Mesothelial cell of epicardium (in vitro differentiated cells): ENCODE measurements at places on chromosomes 1 and 21.

GRCh38 chr21:14913638-14914037, 151.2 kb downstream of the NRIP1 start:
- no peaks in the 10 kb centered on the region for H3K27me3 ChIP-seq
- peaks cover under 1% of the 10 kb centered on the region for H3K36me3 ChIP-seq
- no peak overlapping the region for H3K4me3 ChIP-seq
- H3K4me1 ChIP-seq: peaks cover 41% of the 10 kb centered on the region
- H3K27ac ChIP-seq: peak overlapping the region; percentile 33
- DNase-seq: no peak

DNA sequence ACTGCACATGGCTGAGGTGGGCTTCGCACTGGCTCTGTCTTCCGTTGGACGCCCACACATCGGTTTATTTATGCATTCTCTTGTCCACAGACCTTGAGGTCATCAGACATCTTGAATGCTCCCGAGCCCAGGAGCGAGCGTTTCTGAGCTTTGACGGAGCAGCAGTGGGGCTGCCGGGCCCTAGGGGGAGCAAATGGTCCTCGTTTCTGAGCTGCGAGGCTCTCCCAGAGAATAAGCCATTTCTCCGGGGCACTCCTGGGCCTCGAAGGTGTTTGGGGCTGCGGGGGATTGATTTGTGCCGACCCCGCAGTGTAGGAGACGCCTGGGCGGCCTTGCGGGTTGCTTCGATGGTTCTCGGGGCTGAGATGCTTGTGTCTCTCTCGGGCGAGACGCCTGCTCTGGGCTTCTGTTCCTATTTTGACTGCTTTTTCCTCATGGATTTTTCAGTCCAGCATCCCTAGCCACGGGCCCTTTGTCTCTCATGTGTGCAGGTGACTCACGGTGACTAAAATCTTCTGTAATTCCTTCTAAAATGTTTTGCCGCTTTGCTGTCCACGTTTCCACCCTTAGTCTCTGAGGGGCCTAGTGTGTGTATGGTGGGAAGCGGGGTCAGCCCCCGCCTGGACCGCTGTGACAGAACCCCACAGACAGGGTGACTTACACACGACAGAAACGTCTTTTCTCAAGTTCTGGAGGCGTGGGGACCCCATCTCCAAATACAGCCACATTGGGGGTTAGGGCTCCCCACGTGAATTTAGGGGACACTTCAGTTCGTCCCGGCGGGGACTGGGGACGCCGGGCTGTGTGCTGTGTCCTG, 62.1 kb downstream of the FAAP20 start:
- H3K4me3 ChIP-seq: peak overlapping the region; percentile 69
- H3K27ac ChIP-seq: peak overlapping the region; percentile 96
- no peak for DNase-seq
- peaks cover 40% of the 10 kb centered on the region for H3K4me1 ChIP-seq
- no peaks in the 10 kb centered on the region for H3K27me3 ChIP-seq

- H3K4me1 ChIP-seq: peaks cover 30% of the 10 kb centered on the region
- H3K27me3 ChIP-seq: no peaks in the 10 kb centered on the region
- no peak overlapping the region for H3K27ac ChIP-seq
Observed at GRCh38 chr1:218701131-218701530, 356.0 kb downstream of the TGFB2 start.

DNA sequence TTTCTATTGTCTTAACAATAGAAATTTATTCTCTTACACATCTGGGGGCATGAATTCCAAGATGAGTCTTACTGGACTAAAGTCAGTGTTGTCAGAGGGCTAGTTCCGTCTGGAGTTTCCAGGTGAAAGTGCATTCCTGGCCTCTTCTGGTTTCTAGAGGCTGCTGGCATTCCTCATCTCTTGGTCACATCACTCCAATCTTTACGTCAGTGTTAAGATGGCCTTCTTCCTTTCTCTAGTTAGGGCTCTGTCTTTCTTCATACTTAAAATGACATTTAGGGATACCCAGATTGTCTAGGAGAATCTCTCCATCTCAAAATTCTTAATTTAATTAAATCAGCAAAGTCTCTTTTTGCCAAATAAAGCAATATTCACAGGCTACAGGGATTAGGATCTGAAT, 13.3 kb upstream of the PDC start:
- no peak for DNase-seq
- no peaks in the 10 kb centered on the region for H3K27me3 ChIP-seq
- H3K4me3 ChIP-seq: no peak overlapping the region
- H3K36me3 ChIP-seq: no peaks in the 10 kb centered on the region

- peak overlapping the region; percentile 25 for H3K27ac ChIP-seq
- no peaks in the 10 kb centered on the region for H3K36me3 ChIP-seq
- H3K27me3 ChIP-seq: no peaks in the 10 kb centered on the region
Observed at GRCh38 chr1:66316464-66317247, 217.3 kb upstream of the SGIP1 start.

DNA sequence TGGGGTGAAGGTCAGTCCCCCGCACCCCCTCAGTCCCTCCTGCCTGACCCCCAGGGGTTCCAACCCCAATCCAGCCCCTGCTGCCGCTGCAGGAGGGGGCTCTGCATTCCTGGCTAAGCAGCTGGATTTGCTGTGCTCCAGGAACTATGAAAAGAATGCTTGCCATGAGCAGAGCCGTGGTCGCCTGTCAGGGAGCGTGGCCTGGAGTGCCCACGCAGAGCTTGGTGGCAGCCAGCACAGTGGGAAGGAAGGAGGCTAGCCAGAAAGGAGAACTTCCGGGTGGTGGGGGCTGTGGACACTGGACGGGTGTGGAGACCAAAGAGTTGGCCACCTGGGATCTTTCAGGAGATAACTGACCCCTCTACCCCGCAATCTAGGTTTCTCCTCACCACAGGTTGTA, 5.6 kb downstream of the COL8A2 start:
- H3K4me3 ChIP-seq: no peak overlapping the region
- no peaks in the 10 kb centered on the region for H3K36me3 ChIP-seq
- peak overlapping the region; percentile 71 for H3K27ac ChIP-seq
- peaks cover 23% of the 10 kb centered on the region for H3K27me3 ChIP-seq

- no peaks in the 10 kb centered on the region for H3K4me1 ChIP-seq
- no peak overlapping the region for H3K27ac ChIP-seq
- no peak overlapping the region for H3K4me3 ChIP-seq
- no peak for DNase-seq
- H3K27me3 ChIP-seq: peaks cover 20% of the 10 kb centered on the region
Observed at GRCh38 chr1:242515555-242515954, 8.9 kb downstream of the PLD5 start.

- no peaks in the 10 kb centered on the region for H3K27me3 ChIP-seq
- H3K36me3 ChIP-seq: no peaks in the 10 kb centered on the region
- no peak overlapping the region for H3K27ac ChIP-seq
- no peak overlapping the region for H3K4me3 ChIP-seq
- no peak for DNase-seq
Observed at GRCh38 chr1:227905573-227906487, 41.9 kb downstream of the WNT9A start.

DNA sequence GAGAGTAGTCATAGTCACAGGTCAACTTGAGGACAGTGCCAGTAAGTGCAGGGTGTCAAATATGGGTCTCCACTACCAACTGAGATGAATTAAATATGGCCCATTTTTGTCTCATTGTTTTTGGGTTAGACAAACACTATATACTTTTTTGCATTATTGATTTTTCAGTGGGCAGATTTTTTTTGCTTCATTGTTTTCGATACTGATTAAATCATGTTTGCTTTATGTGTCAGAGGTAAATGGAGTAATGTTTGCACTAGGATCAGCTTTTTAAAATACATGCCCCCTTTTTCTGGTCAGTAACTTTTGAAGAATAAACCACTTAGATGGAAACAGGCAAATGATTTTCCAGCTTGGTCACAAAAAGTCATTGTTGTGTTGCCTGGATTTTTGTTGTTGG, 199.0 kb downstream of the USH2A start:
- H3K36me3 ChIP-seq: no peaks in the 10 kb centered on the region
- H3K27ac ChIP-seq: no peak overlapping the region

DNA sequence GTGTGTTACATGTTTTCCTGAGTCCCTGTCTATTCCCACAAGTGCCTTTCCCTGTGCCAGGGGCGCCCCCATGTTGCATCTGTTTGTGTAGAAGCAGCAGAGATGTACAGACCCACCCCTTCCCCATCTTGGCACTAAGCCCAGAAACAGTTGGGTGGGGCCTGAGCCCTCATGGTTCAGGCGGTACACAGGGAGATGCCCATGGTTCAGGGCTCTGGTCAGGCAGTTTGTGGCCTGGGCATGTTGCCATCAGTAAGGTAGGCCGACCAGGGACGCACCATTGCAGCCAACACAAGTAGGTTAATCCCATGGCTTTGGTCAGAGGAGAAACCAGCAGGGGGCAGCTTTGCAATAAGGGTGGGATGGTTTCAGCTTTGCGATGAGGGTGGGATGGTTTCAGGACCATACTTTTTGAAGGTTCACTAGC, 914 bp upstream of the ADGRB2 start:
- H3K4me3 ChIP-seq: peak overlapping the region; percentile 71
- no peak overlapping the region for H3K27ac ChIP-seq
- peaks cover 52% of the 10 kb centered on the region for H3K27me3 ChIP-seq
- no peak for DNase-seq
- peaks cover 27% of the 10 kb centered on the region for H3K4me1 ChIP-seq

GRCh38 chr1:101060992-101061391, 35.4 kb upstream of the DPH5 start:
- no peak overlapping the region for H3K27ac ChIP-seq
- H3K4me1 ChIP-seq: peaks cover 9% of the 10 kb centered on the region
- H3K27me3 ChIP-seq: no peaks in the 10 kb centered on the region
- no peak for DNase-seq
- no peak overlapping the region for H3K4me3 ChIP-seq

DNA sequence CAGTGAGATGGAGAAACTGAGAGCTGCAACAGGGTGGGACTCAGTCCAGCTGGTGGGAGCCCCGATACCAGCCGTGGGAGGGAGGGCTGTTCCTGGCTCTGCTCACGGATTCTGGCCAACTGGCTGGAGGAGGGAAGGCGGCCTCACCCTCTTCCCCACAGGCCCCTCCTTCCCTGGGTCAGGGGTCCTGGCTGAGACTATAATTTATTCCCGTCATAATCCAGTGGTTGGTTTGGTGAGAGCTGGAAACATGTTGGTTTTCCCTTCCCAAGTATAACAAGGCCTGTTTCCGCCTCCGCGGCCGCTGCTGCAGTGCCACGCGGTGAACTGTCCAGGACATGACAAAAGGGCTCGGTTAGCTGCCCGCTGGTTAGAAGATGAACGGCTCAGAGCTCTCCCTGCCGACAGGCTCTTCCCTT, 10.0 kb downstream of the PTPRF start:
- no peaks in the 10 kb centered on the region for H3K27me3 ChIP-seq
- H3K27ac ChIP-seq: peak overlapping the region; percentile 82
- H3K36me3 ChIP-seq: peaks cover 19% of the 10 kb centered on the region
- H3K4me3 ChIP-seq: no peak overlapping the region
- DNase-seq: no peak

DNA sequence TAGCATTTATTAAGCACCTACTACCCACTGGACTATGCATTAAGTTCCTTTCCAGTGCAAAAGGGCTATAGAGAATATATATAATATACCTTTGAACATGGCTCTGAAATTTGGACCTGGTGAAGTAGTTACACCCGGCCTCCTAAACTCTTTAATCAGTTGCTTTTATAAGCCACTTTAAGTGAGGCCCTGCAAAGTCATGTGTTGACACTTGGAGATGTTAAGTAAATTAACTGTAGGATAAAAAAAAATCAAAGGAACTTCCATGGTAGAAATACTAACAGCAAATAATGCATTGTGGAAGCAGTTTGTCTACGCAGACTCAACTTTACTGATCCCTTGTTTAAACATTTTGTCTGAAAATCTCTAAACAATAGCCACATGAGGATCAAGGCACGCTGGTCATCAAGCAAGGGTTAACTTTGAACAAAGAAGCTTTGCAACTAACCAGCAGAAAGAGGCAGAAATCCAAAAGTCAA, 283.9 kb downstream of the VAV3 start:
- peaks cover 26% of the 10 kb centered on the region for H3K4me1 ChIP-seq
- no peaks in the 10 kb centered on the region for H3K27me3 ChIP-seq
- no peak overlapping the region for H3K27ac ChIP-seq
- H3K4me3 ChIP-seq: no peak overlapping the region
- H3K36me3 ChIP-seq: no peaks in the 10 kb centered on the region

DNA sequence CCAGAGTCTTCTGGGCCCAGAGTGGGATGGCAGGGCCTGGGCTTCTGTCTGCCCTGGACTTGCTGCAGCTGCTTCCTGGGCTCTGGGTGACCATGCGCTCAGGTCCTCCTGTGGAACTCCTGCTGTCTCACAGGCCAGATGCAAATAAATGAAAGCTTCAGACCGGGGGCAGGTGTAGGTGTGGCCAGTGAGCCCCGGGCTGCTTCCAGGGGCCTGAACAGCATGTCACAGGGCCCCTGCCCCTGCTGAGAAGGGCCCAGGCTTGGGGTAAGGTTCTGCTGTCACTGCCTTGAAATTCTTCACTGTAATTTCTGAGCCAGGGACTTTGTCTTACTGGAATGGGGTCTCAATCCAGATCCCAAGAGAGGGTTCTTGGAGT, 2.5 kb upstream of the PKNOX1 start:
- H3K36me3 ChIP-seq: peaks cover 5% of the 10 kb centered on the region
- DNase-seq: no peak
- peaks cover 31% of the 10 kb centered on the region for H3K4me1 ChIP-seq
- H3K4me3 ChIP-seq: no peak overlapping the region

- H3K4me3 ChIP-seq: no peak overlapping the region
- no peak overlapping the region for H3K27ac ChIP-seq
- no peak for DNase-seq
- H3K27me3 ChIP-seq: no peaks in the 10 kb centered on the region
Observed at GRCh38 chr1:193504920-193505319, 318.5 kb upstream of the B3GALT2 start.

DNA sequence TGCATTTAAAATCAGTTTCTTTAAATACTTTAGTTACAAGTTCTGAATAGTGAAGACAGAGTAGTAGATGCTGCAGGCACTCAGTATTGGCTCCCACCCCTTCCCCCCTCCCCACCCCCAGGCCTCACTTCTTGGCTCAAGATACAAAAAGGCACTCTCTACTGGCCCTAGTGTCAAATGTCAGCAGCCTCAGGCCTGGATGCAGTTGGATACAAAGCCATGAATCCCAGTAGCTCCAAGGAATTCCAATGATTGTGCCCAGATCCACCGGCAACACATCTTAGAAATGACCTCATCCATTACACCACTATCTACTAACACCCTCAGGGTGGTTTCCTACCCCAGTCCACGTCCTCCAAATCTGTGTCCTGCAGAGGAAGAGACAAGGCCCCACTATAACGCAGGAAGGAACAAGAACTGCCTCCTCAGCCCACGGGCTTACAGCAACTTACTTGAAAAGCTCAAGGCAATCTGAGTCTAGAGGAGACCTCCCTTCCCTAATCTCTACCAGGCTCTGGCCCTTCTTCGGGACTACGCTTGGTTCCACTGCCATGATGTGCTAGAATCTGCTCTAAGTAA, 17.6 kb downstream of the ACADM start:
- no peaks in the 10 kb centered on the region for H3K4me1 ChIP-seq
- no peak for DNase-seq
- no peaks in the 10 kb centered on the region for H3K27me3 ChIP-seq
- H3K36me3 ChIP-seq: peaks cover 10% of the 10 kb centered on the region
- no peak overlapping the region for H3K4me3 ChIP-seq
- no peak overlapping the region for H3K27ac ChIP-seq

GRCh38 chr1:15531682-15532081, 5.0 kb downstream of the DNAJC16 start:
- H3K27me3 ChIP-seq: no peaks in the 10 kb centered on the region
- H3K4me3 ChIP-seq: no peak overlapping the region
- peaks cover 11% of the 10 kb centered on the region for H3K4me1 ChIP-seq
- peaks cover 21% of the 10 kb centered on the region for H3K36me3 ChIP-seq
- no peak for DNase-seq
- no peak overlapping the region for H3K27ac ChIP-seq
